Anterior cingulate cortex (tissue), 58 donors: ENCODE measurements at places on chromosomes 6 and 20.

DNA sequence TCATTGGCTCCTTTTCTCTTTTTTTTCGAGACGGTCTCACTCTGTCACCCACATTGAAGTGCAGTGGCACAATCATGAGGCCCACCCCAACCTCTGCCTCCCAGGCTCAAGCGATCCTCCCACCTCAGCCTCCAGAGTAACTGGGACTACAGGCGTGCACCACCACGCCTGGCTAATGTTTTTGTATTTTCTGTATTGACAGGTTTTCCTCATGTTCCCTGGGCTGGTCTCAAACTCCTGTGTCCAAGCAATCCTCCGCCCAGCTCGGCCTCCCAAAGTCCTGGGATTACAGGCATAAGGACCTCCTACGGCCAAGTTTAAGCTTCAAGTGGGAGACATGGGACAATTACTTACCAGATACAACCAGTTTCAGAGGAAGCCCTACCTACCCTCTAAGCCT is 9.4 kb upstream of the POU5F1 start:
- DNase-seq: no peak

DNA sequence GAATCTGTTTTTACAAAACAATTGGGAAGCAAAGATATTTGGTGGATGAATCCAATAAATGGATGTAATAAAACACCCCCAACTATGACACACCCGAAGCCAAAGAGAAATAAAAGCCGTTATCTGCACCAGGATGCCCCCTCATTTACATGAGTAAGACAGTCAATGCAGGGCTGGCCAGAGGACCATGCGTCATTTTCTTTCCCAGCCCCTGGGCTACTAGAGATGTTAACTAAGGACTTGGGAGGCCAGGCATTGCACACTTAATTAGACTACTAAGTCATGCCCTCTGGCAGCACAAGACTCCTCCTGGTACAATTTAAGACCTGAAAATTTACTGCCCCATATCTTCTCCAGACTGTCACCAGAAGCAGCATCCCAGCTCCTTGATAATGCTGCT is 3.2 kb downstream of the LEMD2 start:
- no peak for DNase-seq

- DNase-seq: peak; percentile 13
Measured at GRCh38 chr20:39264506-39265172, 302.5 kb downstream of the DHX35 start.

GRCh38 chr20:50434653-50435396 is 75.4 kb upstream of the PTPN1 start:
- DNase-seq: no peak

DNA sequence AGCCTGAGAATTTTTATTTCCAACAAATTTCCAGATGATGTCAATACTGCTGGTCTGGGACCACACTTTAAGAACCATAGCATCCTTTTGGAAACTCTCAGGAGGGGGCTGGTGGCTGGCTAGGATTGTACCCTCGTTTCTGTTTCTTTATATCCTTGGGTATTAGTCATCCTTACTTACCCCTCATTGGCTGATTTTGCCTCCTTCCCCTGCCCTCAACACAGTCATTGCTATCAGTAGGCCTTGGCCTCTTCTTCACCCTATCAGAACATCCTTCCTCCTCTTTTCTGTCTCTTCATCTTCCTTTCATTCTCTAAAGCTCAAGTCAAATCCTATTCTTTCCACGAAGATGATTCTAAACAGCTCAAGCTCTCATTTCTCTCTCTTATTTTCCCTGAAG is 148.5 kb downstream of the ELOVL4 start:
- no peak for DNase-seq

- DNase-seq: no peak
Measured at GRCh38 chr6:8387942-8388437, 47.4 kb downstream of the SLC35B3 start.
